NCI-H524 treated with DMSO at 0.1 percent for 48 hours (cell line): ENCODE measurements at places on chromosomes 1 and 21.

DNA sequence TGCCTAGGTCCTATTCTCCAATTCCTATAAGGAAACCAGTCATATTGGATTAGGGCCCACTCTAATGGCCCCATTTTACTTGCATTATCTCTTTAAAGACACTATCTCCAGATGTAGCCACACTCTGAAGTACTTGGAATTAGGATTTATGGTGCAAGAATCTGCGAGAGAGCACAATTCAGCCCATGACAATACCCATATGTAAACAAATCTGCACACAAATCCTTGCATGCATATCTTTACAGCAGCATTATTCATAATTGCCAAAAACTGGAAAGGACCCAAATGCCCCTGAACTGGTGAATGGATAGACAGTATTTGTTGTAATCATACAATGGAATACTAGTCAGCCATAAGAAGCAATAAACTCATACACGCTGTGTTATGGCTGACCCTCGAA lies 229.8 kb upstream of the ADAMTS5 start:
- no peak for DNase-seq

DNA sequence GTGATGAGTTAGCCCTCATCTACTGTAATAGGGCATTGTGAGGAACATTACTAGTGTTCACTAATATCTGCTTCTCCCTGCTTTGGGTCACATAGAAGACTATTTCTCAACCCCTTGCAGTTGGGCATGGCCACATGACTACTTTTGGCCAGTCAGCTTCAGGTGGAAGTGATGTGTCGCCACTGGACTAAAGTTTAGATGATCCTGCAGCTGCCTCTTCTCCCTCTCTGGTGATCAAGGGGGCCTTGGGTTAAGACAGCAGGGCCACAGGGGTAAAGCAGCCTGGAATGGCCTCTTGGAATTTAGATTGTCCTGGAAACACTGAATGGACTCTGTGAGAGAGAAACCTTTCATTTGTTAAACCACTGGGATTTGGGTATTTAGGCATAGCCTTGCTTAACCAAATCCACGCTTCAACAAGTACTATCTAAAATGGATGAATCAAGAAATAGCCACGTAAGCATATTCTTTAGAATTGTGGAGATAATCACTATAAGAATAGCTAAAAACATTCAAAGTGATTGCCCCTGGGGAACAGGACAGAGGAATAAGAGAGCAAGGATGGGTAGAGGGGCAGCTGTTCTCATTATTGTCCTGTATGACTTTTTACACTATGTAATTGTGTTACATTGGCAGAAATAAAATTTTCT lies 41.2 kb downstream of the OPRD1 start:
- no peak for DNase-seq

DNA sequence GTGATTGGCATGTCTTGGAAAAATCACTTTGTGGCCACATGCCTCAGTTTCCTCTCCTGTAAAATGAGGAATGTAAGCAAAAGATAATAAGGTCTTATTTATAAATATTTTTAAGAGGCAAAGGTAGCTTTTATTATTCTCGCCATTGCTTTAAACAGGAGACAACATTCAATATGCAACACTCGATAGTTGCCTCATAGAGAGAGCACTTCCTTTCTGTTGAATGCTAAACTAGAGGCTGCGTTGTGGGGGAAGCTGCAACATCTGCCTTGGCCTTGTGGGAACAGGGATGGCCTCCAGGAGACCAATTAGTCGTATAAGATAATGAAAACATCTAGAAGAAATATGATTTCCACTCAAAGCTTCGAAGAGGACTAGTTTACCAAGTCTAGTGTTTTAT lies 3.5 kb downstream of the OSCP1 start:
- DNase-seq: no peak

DNA sequence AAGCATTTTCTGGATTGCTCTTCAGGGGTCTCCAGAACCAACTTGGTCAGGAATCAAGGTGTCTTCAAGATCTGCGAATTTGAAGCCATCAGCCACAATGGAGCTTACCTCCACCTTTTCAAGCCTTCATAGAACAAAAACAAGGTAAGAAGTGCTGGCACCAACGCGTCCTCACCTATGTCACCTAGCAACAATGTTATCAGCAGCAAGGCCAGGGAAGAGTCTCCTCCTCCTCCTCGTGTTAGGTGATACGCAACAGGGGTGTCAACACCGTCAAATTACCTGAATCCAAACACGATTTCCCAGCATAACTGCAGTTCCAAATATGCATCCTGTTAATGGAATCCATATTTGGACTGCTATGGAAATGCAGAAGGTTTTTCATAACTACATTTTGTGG lies 4.1 kb upstream of the TIAM1 start:
- no peak for DNase-seq

DNA sequence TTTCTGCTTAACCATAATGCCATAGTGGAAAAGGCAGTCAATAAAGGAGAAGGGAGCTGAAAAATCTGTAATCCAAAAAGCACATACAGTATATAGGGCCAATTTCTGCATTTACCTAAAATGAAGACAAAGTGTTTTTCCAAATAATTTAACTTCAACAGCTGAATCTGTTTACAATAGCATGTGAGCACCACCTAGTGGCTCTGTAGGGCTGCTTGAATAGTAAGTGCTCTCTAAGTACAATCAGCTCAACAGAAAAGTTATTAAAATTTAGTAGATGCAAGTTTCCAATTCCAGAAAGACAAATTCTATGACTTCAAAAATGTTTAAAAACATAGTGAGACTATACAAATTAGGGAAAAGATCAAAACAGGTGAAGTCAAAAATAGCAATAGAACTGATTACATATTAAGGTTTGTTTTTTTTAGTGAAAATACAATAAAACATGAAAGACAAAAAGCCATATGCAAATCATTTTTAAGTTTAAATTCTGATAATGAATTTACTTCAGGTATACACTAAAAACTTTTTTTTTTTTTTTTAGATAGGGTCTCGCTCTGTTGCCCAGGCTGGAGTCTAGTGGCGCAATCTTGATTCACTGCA lies 220.0 kb downstream of the SETD4 start:
- peak; percentile 55 for DNase-seq

GRCh38 chr1:29397981-29398380 lies 161.7 kb downstream of the PTPRU start:
- DNase-seq: no peak

- no peak for DNase-seq
Observed at GRCh38 chr1:48208251-48208650, 14.3 kb upstream of the SLC5A9 start.

DNA sequence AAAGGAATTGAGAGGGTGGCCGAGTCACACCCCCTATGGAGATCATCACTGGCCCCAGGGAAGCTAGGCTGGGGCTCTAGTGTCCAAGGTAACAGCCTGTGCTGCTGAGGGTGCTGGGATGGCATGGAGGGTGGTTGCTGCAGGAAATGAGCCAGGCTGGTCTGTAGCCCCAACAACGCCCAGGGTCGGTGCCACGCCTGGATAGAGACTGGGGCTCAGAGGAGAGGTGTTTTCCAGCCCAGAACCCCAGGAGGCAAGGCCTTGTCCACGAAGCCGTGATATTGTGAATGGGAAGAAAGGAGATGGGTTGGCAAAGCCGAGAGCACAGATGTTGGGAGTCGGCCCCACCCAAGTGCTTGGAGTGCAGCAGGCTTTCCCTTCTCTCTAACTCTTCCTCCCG lies 68.9 kb upstream of the ACTRT2 start:
- no peak for DNase-seq

- no peak for DNase-seq
Observed at GRCh38 chr1:168279253-168279652, 1.4 kb upstream of the TBX19 start.

GRCh38 chr1:167991546-167991945 lies 54.7 kb upstream of the MPC2 start:
- DNase-seq: no peak

- no peak for DNase-seq
Observed at GRCh38 chr21:14917762-14918161, 147.0 kb downstream of the NRIP1 start.

- DNase-seq: no peak
Observed at GRCh38 chr1:46401964-46402626, 8.0 kb downstream of the FAAH start.

DNA sequence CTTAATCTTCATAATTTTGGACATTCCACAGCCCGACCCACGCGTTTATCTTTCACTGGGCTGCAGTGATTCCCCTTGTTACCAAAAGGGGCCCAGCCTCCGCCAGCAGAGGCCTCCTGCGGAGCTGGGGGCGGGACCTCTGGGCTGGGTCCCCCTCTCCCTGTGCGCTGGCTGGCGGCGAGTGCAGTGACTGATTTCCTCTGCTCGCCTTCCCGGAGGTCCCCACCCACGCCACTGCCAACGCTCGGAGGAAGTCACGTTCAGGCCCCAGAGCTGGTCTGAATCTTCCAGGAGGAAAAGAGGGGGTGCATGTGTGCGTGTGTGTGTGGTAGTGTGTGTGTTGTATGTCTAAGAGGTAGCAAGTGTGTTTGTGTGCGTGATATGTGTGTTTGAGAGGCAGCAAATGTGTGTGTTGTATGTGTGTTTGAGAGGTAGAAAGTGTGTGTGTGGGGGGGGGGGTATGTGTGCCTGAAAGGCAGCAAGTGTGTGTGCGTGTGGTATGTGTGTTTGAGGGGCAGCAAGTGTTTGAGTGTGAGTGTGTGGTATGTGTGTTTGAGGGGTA lies 35.0 kb upstream of the JAK1 start:
- DNase-seq: no peak

DNA sequence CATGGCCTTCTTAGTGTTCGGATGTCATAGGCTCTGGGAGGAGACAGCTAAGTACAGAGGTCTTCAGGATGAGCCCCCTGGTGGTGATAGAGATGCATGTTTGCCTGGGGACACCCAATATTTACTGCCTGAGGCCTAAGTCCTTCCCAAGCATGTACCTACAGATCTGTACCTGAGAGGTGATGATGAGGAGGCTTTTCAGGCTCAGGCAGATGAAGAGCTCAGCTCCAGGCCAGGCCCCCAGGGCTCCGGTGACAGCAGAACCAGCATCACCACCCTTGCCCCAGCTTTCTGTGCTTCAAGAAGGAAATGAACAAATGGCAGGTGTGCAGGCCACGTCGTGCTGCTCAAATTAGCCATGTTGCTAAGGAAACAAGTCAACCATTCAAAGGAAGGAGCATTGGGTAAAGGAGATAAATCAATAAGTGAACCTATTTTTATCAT lies 21.1 kb downstream of the CACNA1E start:
- DNase-seq: peak; percentile 20

DNA sequence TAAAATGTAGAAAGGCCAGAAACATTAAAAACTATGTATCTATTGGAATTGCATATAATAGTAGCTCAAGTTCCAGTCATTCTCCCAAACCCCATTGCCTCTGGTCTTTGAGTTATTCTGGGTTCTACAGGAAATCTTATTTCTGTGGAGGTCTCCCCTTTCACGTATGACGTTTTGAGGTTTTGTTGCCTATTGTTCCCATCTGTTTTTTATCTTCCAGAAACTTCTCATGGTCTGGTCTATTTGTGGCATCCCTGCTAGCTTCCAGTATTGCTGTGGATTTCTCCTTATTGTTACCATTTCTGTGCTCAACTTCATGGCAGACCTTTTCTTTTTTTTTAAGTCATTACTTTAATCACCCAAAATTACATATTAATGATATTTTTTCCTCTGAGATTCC lies 43.3 kb downstream of the DTL start:
- DNase-seq: no peak

GRCh38 chr1:237390823-237391222 lies 348.8 kb downstream of the RYR2 start:
- no peak for DNase-seq

DNA sequence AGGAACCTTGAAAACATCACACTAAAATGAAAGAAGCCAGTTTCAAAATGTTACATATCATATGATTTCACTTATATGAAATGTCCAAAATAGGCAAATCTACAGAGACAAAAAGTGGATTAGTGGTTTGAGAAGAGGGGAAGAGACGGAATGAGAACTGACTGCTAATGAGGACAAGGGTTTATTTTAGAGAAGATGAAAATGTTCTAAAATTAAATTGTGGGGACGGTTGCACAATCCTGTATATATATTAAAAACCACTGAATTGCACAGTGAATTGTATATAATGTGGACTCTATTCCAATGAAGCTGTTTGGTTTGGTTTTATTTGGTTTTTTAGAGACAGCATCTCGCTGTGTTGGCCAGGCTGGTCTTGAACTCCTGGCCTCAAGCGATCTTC lies 35.6 kb downstream of the PRPF38A start:
- DNase-seq: no peak

DNA sequence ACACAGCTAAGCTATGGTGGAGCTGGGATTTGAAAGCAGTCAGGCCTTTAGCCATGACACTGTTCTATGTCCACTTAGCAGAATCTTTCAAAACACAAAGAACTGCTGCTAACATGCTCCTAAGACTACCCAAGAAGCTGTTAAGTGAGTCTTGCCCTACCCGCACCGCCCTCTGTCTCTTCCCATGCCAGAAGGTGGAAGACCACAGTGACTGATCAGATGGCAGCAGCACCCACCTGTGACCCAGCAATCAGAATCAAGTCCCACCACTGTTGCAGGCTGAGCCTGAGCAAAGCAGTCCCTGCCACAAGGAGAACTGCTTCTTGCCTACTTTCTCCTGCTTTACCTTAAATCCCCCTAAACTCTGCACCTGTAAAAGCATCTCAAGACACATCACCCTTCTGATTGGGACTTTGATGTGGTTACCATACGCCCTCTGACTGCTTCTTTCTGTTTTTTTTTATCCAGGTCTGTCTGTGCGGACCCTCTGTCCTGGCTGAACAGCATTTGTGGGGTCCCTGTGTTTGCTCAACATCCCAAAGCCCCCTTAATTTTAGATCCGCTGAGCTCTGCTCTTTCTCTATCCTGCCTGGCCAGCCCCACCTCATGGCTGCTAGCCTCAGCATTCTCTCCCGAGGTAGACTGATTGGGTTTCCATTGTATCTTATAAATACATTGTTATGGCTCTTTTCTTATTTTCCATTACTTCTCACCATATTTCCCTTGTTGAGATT lies 16.0 kb downstream of the IRF2BP2 start:
- no peak for DNase-seq

- no peak for DNase-seq
Observed at GRCh38 chr1:155760751-155761475, 72.0 kb downstream of the DAP3 start.
